Esophagus squamous epithelium (tissue), 5 donors: ENCODE measurements at places on chromosomes 7 and 10.
A peak's percentile ranks its signal among the peaks of the same experiment; 100 is the strongest.

DNA sequence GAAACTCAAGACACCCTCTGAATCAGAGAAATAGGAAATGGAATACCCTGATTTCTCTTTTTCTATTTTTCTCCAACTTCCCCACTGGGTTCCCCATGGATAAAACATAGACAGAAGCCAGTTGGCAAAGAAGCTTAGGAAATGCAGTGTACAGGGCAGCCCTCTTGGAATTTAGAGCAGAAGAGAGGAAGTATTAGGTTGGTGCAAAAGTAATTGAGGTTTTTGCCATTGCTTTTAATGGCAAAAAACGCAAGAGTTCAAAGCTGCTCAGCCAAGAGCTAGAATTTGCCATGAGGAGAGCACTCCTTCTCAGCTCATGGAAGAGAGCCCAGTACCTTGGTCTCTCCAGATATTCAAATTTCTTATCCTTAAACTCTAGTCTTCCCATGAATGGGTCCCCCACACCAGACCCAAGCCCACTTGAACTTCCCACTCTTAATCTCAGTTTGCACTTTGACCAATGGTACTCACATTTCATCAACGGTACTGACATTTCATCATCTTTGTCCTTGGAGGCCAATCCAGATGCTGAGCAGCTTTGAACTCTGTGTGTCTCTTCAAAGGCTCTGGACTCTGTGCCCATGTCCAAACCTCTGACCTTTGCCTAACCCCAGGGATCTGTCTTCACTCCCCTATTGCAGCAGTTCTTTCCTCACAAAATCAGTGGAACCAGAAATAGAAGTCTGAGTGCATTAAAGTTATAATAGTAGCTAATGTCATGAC is 73.2 kb upstream of the PPP1R3C start:
- DNase-seq = no peak

DNA sequence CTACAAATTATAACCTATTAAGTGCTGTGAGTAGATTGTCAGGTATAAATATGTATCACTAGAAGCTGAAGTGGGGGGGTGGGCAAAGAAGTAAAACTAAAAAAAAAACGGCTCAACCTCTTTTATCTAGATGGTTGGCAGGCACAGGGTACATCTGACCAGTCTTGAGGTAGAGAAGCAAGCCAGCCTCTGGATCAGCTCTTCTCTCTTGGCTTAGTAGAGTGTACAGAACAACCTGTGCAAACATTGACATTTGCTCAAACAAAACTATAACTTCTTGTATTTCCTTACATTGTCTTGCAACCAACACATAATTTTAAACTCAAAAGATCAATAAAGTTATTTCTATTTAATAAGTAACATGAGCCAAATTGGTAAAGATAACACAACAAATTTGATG is 25.6 kb downstream of the DNA2 start:
- no peak for DNase-seq

DNA sequence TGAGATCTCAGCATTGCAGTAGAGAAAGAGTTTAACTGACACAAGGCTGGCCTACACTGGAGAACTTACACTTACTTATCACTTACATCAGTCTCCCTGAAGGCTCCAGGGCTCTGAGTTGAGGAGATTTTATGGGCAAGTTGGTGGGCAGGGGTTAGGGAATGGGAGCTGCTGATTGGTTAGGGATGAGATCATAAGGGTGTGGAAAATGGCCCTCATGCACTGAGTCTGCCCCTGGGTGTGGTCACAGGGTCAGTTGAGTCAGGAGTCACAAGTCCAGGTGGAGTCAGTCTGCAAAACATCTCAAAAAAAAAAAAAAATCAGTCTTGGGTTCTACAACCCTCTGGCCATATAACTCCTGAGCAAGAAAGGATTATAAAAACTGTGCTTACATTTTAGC is 60.5 kb downstream of the PPP1R17 start:
- no peak for DNase-seq

DNA sequence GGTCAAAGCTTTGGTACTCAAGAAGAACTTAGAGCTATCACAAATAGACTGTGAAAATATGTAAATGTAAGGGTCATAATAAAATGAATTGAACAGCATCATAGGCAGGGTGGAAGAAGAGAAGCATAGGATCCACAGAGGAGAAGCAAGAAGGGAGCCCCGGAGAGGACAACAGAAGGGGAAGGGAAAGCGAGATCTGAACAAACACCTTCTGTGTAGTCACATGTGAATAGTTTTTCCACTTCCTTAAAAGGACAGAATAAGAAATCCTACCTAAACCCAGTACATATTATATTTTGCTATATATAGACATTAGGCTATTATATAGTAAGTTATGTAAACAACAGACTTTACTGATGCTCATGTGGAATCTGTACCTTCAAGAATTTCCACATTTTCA is 160.2 kb downstream of the DKK1 start:
- DNase-seq = no peak

- DNase-seq = no peak
Observed at GRCh38 chr10:71920540-71921323, 43.5 kb upstream of the CHST3 start.

- no peak for DNase-seq
Observed at GRCh38 chr7:32161708-32162107, 91.5 kb upstream of the PDE1C start.

- DNase-seq = no peak
Observed at GRCh38 chr7:25906760-25907159, 245.2 kb upstream of the NFE2L3 start.

GRCh38 chr7:111871283-111871682 is 309.0 kb upstream of the IMMP2L start:
- DNase-seq = no peak

DNA sequence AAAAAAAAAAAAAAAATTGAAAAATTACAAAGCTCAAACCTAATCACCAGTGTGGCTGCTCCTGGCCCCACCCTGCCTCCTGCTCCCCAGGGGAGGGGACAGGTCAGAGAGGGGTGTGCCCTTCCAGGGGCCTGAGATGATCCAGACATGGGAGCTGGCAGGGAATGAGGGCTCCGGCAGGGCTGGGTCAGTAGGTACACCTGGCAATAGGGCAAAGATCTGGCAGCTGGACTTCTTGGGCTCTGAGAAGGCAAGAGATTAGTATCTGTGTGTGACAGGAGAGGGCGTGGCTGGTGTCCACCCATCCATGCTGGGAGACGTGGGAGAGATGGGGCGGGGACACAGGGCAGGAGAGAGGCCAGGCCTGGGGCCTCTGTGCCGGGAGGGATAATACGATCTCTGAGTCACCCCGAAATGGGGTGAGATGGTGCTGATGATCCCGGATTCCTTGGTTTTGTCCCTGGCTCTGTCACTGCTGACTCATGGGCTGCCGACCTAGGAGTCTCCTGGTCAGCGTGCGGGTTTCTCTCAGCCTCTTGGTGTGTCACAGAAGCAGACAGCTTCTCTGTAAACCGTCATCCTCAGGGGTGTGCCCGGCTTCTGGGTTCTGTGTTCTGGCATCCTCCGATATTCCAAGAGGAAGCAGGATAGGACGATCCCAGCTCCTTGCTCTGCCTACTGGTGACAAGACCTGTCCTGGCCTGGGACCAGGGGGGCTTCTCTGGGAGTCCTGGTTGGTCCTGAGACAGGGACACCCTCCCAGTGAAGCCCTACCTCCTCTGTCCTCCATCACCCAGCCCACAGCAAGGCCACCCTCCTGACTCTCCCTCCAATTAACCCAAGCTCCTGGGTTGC is 8.2 kb upstream of the CLDN4 start:
- no peak for DNase-seq

DNA sequence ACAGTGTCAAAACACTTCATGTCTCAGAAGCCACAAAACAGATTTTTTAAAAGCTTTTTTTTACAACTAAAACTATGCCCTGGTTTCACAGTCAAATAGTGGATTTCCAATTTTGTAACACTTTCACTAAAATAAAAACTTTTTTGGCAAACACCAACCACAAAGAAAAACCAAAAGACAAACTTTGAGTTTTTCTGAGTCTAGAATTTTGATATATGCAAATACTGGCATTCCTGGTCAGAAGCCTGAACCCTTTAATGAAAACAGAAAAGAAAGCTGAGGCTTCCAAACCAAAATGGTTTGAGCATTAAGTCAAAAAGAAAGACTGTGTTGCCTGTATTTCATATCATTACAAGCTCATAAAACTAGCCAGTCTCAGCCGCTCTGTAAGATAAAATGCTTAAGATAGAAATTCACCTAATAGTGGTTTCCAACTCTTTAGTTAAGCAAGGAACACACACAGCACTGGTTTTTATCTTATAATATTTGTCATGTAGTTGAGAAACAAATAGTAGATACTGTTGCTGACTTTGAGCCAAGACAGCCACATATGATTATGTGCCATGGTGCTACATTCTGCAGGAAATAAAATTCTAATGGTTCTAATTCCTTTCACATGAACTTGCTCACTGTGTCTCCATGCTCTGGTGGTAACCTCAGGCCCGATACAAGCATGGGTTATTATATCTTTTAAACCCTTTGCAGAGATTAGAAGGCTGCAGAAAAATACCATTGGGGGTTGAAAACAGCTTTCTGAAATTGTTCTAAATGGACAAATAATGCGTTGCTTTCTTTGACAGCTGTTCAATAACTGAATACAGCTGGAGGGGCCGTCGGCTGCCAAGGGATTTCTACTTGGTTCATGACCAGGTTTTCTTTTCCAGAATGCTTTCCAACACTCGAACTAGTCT is 49.4 kb downstream of the FAM171A1 start:
- no peak for DNase-seq

- no peak for DNase-seq
Observed at GRCh38 chr10:74585231-74586087, 240.9 kb upstream of the KAT6B start.

DNA sequence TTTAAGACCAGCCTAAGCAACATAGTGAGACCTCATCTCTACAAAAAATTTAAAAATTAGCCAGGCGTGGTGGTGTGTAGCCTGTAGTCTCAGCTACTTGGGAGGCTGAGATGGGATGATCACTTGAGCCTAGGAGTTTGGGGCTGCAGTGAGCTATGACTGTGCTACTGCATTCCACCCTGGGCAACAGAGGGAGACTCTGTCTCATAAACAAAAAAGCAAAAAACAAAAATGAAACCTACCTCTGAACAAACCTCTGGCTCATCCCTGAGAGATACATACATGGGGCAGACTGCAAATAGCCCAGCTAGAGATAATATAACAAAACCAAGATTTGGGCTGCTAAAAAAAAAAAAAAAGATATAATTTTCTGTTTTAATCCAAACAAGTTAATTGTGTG is 19.5 kb downstream of the C10orf67 start:
- DNase-seq = no peak

DNA sequence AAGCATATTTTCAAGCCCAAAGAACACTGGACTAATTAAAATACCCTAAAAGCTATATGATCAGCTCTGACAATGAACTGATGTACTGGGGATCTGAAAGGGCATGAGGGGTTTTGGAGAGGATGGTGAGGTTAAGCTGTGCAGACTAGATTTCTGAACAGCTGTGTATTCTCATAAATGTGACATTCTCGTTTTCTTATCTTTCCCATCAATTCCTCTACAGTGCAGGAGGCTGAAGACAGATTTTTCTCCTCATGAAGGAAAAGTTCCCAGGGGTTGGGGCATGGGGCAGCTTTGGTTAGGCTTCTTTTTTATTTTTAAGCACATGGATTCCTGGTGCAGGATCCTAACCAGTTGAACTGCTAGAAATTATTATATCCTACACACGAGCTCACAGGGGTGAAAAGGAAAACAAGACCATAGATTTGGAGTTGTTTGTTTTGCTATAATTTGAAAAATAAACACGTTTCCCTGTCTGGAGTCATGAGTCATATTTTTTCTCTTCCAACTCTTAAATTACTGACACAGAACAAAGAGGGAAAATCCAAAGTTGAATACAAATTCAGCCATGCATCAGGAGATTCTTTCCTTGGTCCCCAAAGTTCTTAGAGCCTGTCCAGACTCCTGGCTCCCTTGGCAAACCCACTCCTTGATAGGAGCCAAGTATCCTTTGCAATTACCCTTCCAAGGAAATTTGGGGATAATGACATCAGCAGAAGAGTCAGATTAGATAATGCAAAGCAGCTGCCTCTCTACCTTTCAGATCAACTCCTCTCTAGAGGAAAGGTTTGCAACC is 147.7 kb upstream of the NPVF start:
- no peak for DNase-seq

GRCh38 chr7:49767719-49768118 is 5.7 kb upstream of the VWC2 start:
- DNase-seq = no peak

DNA sequence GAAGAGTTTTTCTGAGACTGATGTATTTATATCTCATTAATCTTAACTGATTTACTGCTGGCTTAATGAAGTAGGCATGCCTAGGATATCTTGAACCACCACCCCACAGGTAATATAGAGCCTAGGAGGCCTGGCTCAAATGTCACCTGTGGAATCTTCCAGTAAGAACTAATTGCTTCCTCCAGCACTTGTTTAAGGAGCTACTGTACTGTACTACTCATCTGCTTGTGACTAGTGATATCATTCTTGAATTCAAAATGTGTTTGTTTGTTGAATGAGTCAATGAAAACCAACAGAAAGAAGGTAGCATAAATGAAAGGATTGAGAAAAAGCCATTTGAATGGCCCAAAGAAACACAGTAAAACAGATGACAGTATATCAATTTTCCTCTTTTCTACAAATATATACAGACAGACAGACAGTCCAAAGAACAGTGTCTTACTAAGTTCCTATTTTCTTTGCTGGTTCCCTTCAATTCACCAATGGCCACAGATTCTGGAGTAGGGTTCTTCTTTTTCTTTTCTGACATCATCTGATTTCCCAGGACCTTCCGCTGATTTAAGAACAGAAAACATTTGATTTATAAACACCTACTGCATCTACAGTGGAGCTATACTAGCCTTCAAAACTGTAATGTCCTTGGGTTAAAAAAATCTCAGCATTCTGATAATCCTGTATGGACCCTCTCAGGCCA is 43.7 kb upstream of the SLIT1 start:
- DNase-seq = no peak

DNA sequence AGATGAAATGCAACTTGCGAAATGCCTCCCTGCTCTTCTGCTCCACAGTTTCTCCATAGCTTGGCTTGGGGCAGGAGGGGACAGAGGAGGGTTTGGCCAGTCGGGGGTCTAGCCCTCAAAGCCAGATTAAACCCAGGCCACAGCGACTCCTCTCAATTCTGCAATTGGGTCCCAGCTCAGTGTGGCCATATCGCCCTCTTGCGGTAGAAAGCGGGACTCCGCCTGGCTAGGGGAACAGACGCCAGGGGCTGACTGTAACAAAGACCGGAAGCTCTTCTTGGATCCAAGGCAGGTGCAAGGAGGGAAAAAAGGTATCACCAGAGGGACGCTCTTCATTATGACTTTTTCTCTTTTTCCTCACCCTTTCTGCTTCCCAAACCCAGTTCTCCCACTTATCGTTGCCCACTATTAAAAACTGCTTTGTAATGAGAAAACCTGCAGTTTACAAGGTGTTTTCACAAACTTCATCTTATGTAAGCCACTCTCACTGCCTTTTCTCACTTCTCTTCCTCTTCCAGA is 36.6 kb upstream of the TNPO3 start:
- peak; percentile 16 for DNase-seq

GRCh38 chr7:94178230-94178629 is 174.1 kb upstream of the BET1 start:
- no peak for DNase-seq
